ENCODE measurements at places on chromosomes 5 and 9.
A peak's percentile ranks its signal among the peaks of the same experiment; 100 is the strongest.

DNA sequence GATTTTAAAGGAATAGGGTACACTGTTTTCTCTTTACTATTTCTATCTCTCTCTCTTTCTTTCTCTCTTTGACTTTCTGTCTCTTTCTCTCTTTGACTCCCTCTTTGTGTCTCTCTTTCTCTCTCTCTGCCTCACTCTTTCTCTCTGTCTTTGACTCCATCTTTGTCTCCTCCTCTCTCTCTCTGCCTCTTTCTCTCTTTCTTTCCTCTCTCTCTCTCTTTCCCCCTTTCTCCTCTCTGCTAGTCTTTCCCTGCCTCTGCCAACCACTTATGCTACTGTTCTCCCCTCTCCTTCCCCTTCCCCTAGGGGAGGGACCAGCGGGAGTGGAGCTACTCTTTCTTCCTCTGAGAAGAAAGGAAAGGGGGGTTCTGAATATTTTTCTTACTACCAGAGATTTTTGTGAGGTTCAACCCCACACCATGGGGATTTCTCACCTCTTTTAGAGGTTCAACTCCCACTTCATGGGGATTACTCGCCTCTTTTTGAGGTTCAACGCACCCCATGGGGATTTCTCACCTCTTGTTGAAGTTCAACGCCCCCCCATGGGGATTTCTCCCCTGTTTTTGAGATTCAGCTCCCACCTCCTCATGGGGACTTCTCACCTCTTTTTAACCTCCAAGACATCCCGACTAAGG, 309.9 kb downstream of the NR3C1 start:
- DNase-seq: no peak

DNA sequence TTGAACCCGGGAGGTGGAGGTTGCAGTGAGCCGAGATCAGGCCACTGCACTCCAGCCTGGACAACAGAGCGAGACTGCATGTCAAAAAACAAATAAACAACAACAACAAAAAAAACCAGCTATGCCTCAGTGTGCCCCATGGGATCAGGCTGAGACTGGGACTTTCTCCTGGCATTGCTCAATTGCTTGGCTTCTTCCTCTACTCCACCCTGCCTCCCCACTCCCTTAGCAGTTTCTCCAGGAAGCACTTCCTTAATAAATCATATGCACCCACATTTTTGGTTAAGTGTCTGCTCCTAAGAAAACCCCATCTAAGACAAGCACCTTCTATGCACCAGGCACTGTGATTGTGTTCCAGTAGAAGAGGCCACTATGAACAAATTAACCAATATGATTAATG, 41.0 kb upstream of the TMEM252 start:
- no peak for DNase-seq

DNA sequence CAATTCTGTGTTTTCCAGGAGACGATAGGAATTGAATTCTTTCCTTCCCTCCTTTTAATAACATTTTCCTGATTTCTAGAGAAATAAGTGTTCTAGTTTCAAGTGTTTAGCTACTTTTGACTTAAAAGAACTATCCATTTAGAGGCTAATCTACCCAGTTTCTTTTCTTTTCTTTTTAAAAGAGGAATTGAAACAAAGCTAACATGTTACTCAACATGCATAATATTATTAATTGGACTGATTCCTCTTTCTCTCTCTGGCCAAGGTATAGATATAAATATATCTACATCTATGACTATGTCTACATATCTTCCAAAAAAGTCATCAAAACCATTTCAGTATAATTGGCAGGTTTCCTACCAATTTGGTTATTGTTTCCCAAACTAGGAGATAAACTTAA, 309.8 kb downstream of the TRPM3 start:
- DNase-seq: no peak

DNA sequence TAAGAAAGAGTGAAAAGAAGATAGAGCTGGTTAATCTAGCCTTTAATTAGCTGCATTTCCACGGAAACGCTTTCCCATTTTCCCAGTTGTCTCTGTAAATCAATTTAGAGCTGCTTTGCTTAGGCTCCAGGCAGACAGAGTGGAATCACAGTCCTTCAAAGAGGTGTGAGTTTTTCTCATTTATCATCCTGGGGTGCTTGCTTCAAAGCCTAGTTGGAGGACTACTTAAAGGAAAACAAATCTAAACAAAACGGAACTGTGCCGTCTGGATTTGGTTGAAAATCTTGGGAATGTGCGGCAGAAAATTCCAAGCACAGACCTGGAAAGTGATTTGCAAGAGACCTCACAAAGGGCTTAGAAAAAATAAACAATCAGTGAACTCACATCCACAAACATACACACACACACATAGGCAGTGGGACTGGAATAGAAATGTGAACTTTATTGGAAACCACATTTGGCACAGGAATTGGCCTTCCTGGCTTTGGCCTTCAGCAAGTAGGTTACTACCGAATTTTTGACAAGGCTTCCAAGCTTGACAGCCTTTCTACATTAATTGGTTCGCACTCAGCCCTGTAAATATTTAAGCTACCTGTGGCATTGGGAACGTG, 235.2 kb upstream of the SLC24A2 start:
- DNase-seq: no peak

- no peak for DNase-seq
These were observed 596.9 kb upstream of the CDH6 start for GRCh38 chr5:30596495-30597064.

DNA sequence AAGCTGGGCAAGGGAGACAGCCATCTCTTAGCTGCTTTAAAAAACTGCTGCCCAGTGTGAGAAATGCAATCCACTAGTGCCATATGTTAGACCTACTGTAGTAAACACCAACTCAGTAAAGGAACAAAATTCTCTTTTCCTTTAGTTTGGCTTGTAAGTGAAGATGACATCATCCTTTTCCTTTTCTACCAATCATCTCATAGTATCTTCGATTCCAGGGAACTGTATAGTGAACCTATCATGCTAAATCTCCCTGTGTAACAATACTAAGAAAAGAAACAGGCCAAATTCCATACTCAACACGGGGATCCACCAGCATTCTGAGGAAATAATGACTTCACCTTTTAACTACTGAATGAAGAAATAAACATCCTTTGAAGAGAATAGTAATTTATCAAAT, 100.1 kb downstream of the RAPGEF6 start:
- DNase-seq: no peak

DNA sequence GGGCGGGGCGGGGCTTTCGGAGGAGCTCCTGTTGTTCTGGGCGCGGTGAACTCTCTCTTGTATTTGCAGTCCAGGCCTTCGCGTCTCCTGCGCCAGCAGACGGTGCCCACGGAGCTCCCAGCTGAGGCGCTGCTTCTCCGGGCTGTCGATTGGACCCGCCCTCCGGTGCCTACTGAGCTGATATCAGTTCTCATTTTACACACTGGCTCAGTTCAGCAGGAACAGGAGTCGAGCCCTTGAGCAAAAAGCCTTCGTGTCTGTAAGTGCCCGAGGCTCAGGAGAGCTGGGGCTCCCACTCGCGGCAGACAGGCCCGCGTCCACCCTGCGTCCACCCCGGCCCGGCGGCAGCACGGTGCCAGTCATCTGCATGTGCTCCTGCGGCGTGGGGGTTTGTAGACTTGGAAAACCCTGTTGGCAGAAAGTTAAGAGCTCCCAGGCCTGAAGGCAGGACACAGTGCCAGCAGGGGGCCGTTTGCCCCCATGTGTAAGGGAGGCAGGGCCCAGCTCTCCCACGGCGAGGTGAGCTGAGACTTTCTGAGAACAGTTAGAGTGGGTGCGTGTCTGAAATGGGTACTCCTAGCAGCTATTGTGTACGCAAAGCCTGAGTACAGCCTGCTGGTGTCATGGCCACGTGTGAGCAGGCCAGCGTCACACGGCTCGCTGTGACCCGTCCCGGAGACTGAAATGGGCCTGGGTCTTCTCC, 231.5 kb downstream of the FANCC start:
- DNase-seq: no peak

- no peak for DNase-seq
These were observed 156.4 kb upstream of the RASEF start for GRCh38 chr9:83219154-83219923.

DNA sequence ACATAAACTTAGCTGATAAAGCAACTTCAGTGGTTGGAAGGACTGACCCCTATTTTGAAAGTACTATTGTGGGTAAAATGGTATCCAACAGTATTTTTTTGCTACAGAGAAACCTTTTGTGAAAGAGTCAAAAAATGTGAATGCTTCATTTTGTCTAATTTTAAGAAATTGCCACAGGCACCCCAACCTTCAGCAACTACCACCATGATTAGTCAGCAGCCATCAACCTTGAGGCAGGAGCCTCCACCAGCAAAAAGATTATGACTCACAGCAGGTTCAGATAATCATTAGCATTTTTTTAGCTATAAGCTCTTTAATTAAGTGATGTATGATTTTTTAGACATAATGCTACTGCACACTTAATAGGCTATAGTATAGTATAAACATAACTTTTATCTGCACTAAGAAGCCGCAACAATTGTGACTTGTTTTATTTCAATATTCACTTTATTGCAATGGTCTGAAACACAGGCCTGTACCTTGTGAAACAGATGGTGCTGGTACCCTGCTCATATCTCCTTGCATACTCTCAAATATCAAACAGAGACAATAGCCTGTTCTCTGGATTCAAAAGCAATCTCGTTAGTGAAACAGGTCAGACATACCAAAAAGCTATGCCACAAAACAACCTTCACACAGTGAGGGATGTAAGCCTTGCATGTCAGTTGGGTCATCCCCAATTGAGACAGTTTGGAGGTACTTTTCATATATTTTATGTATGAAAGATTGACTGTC, 261.2 kb upstream of the FAM174A start:
- no peak for DNase-seq

GRCh38 chr9:90504486-90504885, 138.1 kb downstream of the DIRAS2 start:
- no peak for DNase-seq

- DNase-seq: no peak
These were observed 77.4 kb downstream of the PHF2 start for GRCh38 chr9:93653760-93654159.

GRCh38 chr5:98470747-98471146, 302.7 kb upstream of the RGMB start:
- no peak for DNase-seq

DNA sequence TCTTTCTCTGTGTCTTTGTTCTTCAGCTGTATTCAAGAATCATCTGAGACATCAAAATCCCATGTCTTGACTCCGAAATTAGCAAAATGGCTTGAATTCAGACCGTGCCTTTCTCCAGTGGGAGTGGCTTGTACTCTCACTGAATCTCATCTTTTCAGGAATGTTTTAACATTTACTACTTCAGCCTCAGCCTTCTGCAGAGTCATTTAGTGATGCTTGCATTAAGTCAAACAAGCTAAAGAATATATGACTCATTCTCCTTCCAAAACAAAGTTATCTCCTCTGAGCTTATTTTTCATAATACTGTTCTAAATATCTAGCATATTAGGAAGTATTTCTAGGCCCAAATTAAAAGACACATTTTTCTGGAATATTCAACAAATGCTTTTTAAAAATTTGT, 205.3 kb downstream of the CDH10 start:
- no peak for DNase-seq

- no peak for DNase-seq
These were observed 100.3 kb upstream of the SPIN1 start for GRCh38 chr9:88287972-88288371.

GRCh38 chr9:70405808-70406433, 8.5 kb downstream of the KLF9 start:
- DNase-seq: no peak

- DNase-seq: no peak
These were observed 1.9 kb upstream of the ASS1 start for GRCh38 chr9:130442746-130443455.

- peak; percentile 97 for DNase-seq
These were observed at the start of gene GM2A for GRCh38 chr5:151252762-151253604. Gene GM2A (plus strand): TSS chr5:151253185. CDS start chr5:151253217, 32 bp downstream.

- DNase-seq: no peak
These were observed 101.9 kb upstream of the S1PR3 start for GRCh38 chr9:88889386-88889785.

Measured in activated CD4-positive, CD25-positive, alpha-beta regulatory T cell treated with anti-CD3 and anti-CD28 coated beads, Interleukin-2, amount 50 U/mL, for 72 hours (primary cell).